D721Med (cell line): ENCODE measurements at places on chromosomes 12 and 14.

DNA sequence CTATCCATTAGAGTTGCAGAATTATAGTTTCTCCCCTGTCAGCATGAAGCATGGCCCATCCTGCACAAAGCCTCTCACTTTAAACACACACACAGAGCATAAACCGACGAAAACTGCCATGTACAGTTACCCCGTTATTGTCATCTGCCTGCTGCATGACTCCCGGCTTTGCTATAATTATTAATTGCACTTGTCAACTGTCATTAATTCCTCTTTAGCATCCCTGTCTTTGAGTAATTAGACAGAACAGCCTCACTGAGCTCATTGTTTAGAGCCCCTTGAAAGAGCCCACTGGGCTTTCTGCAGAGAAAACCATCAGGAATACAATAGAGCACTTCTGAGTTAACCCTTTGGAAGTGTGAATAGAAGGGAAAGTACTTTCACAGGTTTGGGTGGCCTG, 307.2 kb upstream of the SOX5 start:
- no peak for DNase-seq

DNA sequence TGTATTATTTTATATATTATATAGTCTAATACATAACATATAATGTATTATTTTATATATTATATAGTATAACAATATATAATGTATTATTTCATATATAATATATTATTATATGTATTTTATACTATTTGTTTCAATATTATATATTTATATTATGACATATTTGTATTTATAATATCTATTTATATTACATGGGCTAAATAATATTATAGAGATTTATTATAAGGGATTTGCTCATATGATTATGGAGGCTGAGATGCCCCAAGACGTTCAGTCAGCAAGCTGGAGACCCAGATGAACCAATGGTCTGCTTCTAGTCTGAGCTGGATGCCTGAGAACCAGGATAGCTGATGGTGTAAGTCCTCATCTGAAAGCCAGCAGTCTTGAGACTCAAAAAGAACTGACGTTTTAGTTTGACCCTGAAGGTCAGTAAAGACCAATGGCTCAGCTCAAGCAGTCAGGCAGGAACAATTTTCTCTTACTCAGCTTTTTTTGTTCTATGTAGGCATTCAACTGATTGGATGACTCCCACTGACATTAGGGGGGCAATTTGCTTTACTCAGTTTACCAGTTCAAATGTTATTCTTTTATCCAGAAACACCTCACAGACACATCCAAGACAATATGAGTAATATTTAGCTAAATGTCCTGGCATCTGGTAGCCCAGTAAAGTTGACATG, 130.4 kb downstream of the FLRT2 start:
- no peak for DNase-seq

DNA sequence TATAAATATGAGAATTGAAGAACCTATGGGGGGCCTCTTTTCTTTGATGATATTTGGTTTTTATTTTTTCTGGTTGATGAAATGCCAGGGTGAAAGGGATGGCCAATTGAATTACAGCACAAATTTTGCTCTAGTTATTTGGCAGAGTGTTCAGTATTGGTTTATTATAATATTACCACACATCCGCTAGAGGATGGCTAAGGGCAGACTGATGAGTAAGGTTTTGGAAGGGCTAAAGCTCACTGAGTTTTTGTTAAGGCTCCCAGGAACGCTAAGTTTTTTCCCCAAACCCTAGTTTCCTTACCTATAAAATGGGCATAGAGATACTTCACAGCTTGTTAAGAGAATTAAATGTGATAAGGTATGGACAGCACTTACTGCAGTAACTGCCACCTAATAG, 34.3 kb upstream of the LRRC10 start:
- no peak for DNase-seq

DNA sequence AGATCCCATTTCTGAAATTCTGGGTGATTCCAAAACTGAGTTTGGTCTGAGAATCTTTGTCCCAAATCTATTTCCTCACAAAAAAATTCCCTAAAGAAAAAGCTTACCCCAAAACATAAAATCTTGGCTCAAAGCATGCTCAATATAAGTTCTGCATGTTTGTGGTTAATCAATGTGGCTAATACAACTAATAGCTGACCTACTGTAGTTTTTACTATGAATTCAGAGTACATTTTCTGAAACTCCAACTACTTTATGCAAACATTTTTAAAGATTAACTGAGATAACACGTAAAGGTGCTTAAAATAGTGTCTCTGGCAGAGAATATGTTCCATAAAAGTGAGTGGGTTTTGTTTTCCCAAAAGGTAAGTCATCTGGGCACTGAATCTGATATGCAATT, 133.1 kb downstream of the MED13L start:
- DNase-seq, result no peak

- no peak for DNase-seq
Observed at GRCh38 chr12:11661491-11662089, 12.1 kb downstream of the ETV6 start.

GRCh38 chr12:124877423-124877822, 13.8 kb upstream of the SCARB1 start:
- no peak for DNase-seq

GRCh38 chr14:79842270-79842669, 369.0 kb downstream of the DIO2 start:
- no peak for DNase-seq

GRCh38 chr12:108063192-108063591, 65.9 kb upstream of the WSCD2 start:
- DNase-seq, result no peak

DNA sequence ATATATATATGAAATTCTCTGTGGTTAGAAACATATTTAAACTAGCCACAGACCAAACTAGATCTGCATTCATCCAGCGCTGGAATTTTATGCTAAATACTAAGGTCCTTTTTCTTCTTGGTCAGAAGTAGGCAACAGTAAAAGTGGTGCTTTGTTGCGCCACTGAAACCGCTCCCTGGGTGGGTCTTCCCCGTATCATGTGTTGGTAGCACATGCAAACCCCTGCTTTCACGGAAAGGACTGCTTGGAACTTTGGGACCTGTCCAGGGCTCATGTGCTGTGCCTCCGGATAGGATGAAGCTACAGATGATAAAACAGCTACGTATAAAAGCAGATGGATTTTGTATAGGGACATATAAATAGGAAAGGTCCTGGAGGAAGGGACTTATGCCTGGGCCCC, 40.1 kb upstream of the COL2A1 start:
- no peak for DNase-seq

GRCh38 chr14:53032161-53032803, 81.4 kb upstream of the FERMT2 start:
- DNase-seq, result no peak

DNA sequence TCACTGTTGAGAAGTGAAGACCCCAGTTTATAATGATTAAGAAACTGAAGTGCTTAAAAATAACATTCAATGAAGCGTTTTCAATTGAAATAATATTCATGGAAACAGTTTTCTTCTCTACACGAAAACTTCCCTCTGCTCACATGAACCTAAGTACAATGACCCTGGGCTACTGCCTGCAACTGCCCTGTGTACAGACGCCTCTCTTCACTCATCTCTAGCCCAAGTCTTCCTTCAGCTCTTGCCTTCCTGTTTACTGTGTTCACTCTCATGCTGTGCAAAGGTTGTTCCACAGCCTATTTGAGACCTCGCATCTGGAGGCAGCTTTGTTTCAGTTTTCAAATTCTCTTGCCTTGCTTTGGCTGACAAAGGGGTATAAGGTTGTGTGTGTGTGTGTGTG, 100.8 kb downstream of the GRIN2B start:
- no peak for DNase-seq

DNA sequence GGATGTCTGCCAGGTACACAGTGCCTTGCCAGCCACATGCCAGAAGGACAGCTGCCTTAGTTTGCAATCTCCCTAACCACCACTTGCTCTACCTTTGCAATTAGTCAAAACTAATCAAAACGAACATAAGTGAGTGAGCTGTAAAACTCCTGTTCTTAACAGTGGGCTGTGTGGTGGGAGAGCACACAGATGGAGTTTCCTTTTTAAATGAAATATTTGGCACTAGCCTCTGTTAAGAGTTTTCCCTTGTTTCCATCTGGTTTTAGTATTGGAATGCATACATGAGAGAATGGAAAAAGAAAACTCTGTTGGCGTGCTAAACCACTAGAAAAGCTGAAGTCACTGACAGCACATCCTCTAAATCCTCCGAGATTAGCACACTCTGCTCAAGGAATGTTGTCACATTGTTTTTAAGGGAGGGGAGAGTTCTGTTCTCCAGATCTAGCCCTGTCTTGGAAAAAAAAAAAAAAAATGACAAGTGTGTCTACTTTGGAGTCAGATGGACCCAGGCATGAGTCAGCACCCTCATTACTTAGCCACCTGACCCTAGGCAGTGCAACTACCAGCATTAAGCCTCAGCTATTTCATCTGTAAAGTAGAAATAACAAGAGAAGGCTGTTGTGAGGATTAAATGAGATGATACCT, 83.9 kb downstream of the STXBP6 start:
- no peak for DNase-seq

DNA sequence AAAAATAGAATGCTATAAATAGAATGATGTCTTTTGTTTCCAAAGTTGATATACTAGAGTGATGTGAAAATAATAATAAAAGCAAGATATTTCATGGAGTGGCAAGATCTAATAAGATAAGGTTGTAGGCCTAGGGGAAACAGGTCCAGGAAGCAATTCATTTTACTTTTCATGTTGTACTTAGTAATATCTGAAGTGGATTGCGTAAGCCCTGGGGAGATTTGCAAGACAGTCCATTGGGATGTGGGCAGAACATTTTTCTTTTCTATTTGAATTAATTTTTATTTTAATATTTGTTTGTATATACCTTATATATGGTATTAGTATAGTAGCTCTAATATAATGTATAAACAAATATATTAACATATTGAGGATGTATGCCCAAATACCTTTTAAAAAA, 7.5 kb downstream of the NUBPL start:
- no peak for DNase-seq

DNA sequence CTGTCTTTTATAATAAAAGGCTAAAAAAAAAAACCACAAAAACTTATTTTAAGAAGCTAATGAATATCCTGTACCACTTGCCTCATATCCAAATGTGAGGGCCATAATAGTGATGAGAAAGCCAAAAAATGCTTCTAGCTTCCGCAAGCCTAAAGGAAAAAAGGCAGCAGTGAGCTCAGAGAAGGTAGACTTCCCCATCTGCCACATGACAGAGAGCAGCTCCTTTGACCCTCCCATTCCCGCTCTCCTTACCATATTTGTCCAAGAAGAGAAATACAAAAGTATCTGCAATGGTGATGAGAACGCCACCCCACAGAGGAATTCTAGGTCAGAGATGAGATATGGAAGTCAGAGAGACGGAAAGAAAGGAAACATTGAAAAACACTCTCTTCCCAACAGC, 27.1 kb downstream of the SLC11A2 start:
- DNase-seq, result no peak

GRCh38 chr14:64110802-64111201, 183.4 kb downstream of the ESR2 start:
- no peak for DNase-seq

DNA sequence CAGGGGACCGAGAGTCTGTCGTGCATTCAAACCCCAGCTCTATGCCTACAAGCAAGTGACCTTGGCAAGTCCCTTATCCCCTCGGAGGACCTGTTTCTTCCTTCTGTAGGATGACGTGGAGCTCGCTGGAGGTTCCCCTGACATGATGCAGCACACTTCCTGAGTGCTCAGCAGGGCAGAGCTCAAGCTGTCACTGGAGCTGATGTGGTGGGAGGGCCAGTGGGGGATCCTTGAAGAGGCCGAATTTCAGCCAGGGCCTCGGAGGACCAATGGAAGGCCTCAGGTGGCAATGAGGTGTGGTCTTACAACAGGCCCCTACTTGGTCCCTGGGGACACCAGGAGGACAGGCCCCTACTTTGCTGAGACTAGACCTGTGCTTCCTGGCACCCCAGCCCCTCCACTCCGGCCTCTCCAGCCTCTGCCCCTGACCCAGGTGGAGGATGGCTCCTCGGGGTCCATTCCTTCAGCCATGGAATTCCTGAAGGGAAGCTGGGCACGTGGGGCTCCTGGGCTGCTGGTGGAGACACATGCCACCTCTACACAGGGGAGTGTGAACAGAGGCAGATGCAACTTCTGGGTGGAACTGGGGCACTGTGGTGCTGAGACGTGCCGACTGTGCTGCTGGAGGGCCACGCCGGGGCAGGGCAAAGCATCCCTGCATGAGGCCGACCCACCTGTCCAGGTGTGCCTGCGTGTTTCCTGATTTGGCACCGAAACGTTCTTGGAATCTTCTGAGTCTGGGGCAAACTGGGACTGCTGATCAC, 18.7 kb upstream of the KIF26A start:
- no peak for DNase-seq

DNA sequence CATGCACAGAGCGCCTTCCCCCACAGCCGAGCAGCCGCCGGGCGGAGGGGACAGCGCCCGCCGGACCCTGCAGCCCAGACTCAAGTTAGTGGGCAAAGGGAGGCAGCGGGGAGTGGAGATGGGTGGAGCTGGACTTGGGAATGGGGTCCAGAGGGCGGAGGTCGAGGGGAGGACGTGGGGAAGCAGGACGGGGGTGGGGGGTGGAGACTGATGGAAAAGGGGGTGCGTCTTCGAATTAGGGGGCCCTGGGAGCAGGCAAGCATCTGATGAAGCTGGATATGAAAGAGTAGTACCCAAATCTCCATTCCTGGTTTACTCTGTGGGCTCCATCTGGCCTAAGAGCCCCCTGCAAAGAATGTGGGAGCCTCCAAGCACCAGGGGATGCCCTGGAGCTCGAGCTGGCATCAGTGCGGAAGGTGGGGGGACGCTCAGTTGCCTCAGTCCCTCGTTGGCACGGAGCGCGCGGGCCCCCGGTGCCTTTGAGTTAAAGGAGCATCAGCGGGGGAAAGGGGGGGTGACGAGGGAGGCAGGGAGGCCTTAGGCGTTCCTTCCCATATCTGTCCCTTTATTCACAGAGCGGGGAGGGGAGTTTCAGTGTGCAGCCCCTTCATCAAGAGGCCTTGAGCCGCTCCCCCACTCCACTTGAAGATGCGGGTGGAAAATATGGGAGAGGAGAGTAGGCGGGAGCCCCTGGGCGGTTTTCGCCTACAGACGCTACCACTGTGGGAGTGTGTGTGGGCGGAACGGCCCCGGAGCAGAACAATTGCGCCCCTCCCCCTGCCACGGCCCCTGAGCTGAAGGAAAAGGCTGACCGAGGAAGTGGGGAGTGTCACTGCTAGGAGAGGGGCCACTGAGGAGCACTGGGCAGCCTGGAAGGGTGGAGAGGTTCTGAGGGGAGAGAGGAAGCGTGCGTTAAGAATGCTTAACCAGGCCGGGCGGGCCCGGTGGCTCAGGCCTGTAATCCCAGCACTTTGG, 644 bp downstream of the NAB2 start:
- no peak for DNase-seq

GRCh38 chr12:44117337-44117736, 281.5 kb downstream of the TMEM117 start:
- no peak for DNase-seq

DNA sequence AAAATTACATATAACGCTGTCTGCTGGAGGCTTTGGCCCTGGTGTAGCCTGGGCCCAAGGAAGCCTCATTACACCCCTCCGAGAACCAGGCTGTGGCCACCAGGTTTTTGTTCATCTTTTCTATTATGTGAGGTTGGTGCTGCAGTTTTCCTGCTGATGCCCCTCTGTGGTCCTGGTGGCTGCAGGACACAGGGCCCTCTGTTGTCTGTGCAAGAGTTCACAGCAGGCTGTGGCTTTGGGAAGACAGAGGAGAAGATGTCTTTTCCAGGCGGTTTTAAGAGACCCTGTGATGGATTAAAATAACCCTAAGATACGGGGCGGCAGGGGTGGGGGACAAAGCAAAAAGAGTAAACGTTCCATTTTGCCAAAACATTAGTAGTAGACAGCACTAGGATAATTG, 121.5 kb downstream of the ADGRD1 start:
- DNase-seq, result no peak

GRCh38 chr12:131827961-131828534, at the start of gene MMP17:
TSS of gene MMP17 (plus strand) at chr12:131828393. CDS start at chr12:131828495, 102 bp downstream.
- peak; percentile 56 for DNase-seq

GRCh38 chr12:115811929-115812328, 465.6 kb downstream of the MED13L start:
- DNase-seq, result no peak
